NCI-H446 (cell line): ENCODE measurements at places on chromosomes 4 and X.

DNA sequence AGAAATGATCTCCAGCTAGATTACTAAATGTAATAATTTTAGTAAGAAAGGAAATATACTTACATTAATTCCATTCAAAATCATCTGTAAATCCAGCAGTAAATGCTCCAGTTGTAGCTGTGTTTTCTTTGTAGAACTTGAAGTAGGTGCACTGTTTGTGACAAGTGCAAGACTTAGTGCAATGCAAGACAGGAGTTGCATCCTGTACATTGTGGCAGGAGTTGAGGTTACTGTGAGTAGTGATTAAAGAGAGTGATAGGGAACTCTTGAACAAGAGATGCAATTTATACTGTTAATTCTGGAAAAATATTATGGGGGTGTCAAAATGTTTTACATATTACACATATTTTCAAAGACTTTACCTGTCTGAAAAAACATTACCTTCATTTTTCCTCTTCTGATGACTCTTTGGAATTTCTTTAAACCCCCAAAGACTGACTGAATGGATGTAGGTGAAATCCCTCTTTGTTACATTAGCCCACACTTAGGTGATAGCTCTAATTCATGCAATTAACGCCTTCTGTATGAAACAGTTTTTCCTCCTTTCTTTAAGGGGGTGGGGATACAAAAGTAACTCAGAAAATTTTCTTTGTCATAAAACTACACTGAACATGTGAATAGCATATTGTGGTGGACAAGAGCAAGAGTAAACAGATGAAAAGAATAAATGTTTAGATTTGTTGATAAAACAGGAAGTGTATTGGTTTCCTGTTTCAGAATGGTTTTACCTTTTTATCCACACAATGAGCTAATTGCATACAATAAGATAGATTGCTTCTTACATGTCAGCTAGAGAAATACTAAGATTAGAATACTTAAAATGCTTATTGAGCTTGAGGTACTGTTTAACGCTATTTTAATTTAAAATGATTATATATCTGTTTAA, at the start of gene IL2:
Gene IL2, minus strand, starts transcription at position 495 of the 886 bp plus-strand sequence. Its CDS starts 285 bp downstream, at position 210.
- DNase-seq = no peak

DNA sequence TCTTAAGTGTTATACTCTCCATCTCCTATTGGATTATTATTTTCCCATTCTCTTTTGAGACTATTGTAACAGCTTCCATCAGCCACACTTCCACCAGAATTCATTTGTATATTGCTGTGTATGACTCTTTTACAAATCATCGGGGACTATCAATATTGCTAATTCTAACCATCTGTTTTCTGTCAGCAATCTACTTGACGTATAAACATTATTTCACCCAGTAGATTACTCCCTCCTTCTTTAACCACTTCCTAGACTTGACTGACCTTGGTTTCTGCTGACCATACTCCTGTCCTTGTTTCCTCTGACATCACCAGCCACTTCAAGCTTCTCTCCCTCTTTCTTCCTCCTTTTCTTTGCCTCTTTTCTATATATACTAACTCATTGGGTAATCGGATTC, 402.9 kb downstream of the PCDH18 start:
- no peak for DNase-seq

DNA sequence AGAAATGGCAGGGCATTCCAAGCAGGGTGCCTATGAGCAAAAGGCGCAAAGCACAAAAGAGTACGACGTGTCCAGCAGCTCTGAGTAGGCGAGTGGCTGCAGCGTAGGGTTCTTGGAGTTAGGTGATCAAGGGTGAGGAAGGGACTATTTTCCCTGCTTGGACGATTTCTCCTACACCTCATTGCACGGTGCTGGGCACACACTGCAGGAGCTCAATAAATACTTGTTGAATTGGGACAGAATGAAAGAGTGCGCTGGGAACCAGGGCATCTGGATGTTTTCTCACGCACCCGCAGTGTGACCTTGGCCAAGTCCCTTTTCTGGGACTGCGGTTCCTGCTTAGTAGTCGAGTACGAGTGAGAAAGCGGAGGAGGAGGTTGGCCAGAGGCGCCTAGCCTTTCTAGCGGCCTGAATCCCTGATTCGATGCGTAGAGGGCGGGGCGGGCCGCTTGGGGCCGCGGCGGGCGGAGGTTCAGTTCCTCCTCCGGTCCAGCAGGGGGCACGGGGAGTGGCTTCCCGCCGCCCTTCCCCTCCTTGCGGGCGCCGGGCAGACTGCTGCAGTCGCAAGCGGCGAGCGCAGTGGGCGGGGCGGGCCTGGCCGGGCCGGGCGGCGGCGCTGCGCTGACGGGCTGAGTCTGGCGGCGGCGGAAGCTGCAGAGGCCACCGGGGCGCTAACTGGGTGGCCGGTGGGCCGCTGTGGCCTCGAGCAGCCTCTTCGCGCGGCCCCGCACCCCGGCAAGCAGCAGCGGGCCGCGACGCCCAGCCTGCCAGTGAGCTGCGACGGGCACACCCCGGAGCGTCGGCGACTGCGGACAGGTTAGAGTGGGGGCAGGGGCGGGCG, at the start of gene FAM199X:
Gene FAM199X, plus strand, starts transcription at position 560 of the 841 bp plus-strand sequence. CDS start 333 bp downstream, outside the sequence.
- peak; percentile 22 for DNase-seq

DNA sequence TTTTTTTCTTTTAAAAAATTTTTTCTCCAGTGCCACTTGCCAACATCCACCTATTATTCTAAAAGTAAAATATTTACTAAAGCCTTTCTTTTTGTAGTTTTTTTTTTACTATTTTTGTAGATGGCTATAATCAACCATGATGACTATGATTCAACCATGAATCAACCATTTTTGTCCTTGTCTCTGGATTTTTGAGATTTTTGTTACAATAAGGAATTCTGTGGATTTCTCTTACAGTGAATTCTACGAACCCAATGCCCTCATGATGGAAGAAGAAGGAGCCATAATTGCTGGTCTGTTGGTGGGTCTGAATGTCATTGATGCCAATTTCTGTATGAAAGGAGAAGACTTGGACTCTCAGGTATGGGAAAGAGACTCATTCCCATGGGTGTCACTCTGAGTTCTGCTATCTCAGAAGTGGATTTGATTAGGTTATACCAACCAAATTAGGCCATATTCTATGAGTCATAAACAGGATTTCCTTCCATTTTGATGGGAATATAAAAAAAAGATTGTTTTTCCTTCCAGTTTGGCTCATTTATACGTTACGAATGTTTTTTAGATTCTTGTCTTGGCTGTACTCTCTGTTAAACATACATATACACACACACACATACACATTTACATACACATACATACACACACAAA, 46.7 kb downstream of the RUFY3 start:
- DNase-seq = no peak

DNA sequence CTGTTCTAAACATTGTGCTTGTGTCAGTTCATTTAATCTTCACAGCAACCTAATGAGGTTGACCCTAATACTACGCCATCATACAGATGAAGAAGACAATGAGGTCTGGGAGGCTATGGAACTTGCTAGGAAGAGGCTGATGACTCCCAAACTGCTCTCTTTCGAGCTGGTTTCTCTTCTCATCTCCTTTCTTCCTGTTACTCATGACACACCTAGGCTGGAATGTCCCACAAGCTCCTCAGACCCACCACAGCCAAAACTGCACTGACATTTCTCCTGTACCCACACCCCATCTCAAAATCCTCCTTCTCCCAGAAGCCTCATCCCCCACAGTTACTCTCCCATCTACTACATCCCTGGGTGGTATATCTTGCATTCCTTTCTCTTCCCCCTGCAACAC, 27.4 kb upstream of the PJA1 start:
- no peak for DNase-seq

DNA sequence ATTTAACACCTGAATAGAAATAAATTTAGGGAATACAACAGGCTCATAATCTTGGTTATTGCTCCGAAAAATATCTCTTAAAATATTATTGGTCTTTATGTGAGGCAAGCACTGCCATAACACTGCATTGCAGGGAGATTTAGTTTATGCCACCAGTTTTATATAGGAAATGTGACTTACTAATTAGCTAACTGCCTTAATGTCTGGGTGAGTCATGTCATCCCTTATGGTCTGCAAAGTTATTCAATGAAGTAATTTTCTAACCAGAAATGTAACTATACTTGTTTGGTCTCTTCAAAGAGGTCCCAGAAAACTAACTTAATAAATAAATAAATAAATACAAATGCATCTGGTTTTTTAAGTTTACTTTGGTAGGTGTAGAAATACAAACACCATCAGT, 597.2 kb downstream of the GALNTL6 start:
- DNase-seq = no peak

DNA sequence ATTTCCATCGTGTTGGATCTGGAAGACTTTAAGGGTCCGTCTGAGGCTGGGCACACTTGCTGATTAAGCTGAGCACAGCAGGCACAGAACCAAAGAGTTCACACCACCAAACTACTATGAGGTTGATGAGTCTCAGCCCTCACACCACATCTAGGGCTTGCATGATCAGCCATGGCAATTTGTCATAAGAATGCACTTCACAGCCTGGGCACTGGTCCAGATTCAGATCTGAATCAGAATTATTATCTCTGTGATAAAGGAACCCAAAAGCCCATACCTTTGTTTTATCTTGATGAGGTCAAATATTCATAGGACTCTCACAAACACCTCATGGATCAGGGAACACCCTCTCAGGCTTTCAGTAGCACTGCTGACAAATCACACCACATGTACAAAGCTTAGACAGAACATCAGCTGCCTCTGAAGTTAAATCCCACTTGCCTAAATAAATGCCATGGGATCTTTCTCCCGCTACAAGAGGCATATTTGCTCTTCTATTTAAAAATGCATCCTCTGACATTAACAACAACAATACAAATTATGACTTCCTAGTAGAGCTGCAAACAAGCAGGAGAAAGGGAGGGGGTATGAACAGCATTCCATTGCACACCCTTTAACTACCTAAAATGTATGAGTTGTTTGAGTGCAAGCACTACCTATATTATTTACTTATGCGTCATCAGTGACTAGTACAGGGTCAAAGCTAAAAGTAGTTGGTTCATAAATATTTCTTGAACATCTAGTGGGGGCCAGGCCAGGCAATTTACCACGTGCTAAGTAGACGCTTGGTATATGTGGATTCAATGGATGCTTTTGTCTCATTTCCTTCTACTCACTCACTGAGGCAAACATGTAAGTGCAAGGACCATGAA, 186.3 kb upstream of the FGF13 start:
- DNase-seq = no peak

DNA sequence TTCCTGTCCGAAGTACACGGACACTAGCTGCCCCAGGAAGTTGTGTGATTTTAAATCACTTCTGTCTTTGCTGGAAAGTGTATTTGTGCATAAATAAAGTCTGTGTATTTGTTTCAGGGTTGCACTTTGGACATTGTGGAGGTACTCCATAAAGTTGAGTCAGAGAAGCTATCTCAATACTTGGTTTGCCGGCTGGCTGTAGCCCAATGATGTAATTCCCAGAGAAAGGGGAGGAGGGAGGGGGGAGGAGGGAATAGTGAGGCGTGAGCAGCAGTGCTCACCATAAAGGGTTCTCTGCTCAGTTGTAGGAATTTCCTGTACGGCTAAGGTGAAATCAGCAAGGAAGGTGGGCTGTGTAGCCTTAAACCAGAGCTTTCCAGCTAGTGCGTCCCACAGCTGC, 7.5 kb downstream of the APEX2 start:
- DNase-seq = no peak

- no peak for DNase-seq
Observed at GRCh38 chr4:11603591-11604194, 175.0 kb upstream of the HS3ST1 start.

- no peak for DNase-seq
Observed at GRCh38 chrX:106897259-106897658, 5.9 kb downstream of the RIPPLY1 start.

DNA sequence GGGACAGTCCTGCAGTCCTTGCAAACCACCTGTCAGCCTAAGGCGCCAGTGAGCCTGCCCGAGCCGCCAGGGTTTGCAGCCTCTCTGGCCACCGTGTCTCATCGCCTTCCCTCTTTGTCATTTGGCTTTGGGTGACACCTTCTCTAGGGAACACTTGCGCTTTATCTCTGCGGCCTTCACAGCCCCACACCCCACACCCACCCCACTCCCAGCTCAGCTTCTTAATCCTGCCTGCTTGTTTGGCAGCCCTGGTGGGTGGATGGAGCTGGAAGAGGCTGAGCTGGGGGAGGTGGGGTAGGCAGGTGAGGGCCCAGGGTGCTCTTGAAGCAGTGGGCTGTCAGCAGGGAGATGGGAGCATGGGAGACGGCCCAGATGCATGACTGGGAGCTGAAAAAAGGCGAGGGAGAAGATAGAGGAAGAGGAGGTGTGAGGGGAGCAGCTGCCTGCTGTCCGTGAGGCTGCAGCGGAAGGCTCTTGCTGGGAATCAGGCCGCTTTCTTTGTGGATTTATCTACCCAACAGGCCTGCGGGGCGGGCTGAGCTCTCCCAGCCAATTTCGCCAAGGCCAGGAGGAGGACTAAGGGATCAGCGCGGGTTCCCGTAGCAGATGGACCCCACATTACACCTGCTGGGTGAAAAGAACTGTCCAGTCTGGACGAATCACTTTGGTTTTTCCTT, 97.5 kb upstream of the STOX2 start:
- no peak for DNase-seq

- peak; percentile 88 for DNase-seq
Observed at GRCh38 chr4:15333692-15334633, 93.9 kb upstream of the C1QTNF7 start.

GRCh38 chr4:148420397-148420796, 21.8 kb downstream of the NR3C2 start:
- no peak for DNase-seq

GRCh38 chrX:154378059-154378798, 866 bp upstream of the EMD start:
- DNase-seq = peak; percentile 52
